Stimulated activated CD8-positive, alpha-beta memory T cell treated with anti-CD3 and anti-CD28 coated beads, Interleukin-4, amount 100 ng/mL, for 24 hours (primary cell): ENCODE measurements at places on chromosomes 4 and X.

- no peak for DNase-seq
Observed at GRCh38 chr4:128649575-128650205, 159.8 kb upstream of the JADE1 start.

- peak; percentile 74 for DNase-seq
Observed at GRCh38 chrX:47556045-47556623, 4.9 kb upstream of the ARAF start.

GRCh38 chrX:70960730-70961129, 29.8 kb upstream of the SLC7A3 start:
- DNase-seq = no peak

DNA sequence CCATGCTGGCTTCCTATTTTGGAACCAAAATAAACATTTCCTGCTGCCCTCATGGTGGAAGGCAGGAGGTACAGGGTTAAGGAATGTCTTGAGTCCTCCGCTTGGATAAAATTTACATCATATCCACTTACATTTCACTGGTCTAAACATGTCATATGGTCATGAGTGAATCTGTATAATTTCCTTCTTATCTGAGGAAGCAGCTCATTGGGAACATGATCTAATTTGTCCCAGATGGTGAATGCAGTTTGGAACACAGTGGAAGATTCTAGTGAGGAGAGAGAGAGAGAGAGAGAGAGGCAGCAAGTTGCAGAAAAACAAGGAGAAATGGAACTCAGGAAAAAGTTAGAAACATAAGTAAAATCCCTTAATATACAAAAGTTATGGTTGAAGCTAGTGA, 46.8 kb downstream of the MXRA5 start:
- DNase-seq = no peak

DNA sequence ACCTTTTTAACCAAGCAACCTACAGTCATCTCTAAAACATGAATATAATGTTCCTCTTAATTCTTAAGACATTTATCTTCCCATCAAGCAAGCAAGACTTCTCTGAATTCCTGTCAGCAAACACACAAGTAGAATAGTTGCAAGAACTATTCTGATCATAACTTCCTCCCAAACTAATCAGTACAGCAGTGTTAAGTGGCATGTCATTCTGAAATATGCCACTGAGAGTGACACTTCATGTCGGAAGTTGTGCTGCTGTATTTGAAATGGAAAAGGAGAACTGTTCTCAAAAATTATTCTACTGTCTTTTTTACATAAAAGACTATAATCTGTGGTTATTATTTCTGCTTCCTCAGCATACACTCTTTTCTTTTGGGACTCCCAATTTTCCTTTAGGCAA, 546.6 kb downstream of the PCDH18 start:
- no peak for DNase-seq

GRCh38 chr4:9947168-9948062, 73.9 kb downstream of the SLC2A9 start:
- no peak for DNase-seq

DNA sequence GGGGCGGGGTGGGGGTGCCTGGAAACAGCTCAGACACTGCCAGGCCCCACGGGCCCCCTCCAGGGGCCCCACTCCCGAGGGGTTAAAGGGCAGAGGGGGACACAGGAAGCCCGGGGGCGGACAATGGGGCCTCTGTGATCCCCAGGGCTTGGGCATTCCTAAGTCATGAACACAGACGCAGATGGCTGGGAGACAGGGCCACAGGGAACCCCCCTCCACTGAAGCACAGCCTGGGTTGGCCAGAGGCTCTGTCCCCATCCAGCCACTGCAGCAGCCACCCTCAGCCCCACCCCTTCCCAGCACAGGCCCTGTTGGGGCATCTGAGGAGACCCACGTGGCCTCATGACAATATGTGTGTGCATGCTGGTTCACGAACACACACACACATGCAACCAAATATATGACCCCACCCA, 3.9 kb downstream of the L1CAM start:
- DNase-seq = no peak

DNA sequence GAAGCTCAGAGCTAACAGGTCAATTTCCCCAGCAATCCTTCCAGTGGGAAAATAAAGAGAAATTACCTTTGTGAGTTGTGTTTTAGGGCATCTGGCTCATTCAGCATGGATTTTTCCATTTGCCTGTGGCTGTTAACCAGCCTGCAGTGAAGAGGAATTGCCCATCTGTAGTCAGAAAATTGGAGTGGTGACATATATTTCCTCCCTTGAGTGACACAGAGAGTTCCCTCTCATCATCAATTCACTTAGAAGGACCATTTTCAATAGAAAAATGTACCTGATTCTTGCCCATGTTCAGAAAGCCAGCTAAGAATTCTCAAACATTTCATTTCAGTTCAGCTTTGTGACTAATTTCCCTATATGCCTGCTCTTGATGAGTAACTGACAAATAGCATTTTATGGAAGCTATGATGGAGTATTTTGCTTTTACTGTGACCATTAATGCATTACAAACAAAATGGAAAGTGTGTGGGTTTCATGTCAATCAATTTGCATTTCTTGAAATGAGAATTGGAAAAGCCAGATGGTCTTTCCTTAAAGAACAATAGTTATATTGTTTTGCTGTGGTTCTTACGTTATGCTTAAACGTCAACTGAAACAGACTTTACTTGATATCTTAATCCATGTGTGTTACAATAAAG, 155.8 kb downstream of the NWD2 start:
- DNase-seq = no peak

DNA sequence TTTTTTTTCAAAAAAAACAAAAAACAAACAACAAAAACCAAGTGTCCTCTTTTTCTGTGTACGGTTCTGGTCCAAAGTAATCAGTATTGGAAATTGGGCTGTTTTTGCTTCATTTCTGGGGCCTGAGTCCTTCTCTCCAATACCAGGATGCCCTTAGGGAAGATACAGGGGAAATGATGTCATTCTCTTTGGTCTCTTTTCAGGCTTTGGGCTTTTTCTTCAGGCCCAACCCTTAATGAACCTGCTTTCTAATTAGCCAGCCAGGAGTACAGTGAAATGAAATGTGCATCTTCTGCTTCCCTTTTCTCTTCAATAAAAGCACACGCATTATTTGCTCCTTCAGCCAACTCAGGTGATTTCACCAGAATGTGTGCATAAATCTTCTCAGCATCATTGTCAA, 52.6 kb upstream of the RBPJ start:
- DNase-seq = no peak

- no peak for DNase-seq
Observed at GRCh38 chrX:24494647-24495075, 29.6 kb downstream of the PDK3 start.

- no peak for DNase-seq
Observed at GRCh38 chr4:87053176-87053658, 118.4 kb downstream of the AFF1 start.

GRCh38 chr4:5409972-5410618, 298.3 kb downstream of the EVC2 start:
- DNase-seq = no peak

GRCh38 chrX:136779346-136779781, 1.4 kb downstream of the ARHGEF6 start:
- DNase-seq = no peak

- no peak for DNase-seq
Observed at GRCh38 chr4:109671350-109671749, 31.9 kb downstream of the CASP6 start.

GRCh38 chrX:5775846-5776430, 452.7 kb downstream of the NLGN4X start:
- no peak for DNase-seq

DNA sequence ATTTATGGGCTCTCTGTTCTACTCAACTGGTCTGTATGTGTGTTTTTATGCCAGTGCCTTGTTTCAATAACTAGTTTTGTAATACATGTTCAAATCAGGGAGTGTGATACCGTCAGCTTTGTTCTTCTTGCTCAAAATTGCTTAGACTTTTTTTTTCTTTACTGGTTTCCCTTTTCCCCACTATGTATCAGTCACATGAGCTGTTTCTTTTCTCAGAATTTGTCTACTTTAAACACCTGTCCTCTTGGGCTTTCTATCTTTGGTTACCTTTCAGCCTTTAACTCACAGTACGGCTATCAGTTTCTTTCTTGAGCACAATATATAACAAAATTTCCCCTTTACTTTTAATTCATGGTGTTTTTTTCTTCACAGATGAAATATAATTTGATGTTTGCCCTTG, 5.4 kb upstream of the GLRA3 start:
- no peak for DNase-seq

GRCh38 chr4:147831551-147832171, 99.8 kb downstream of the ARHGAP10 start:
- no peak for DNase-seq

- no peak for DNase-seq
Observed at GRCh38 chr4:62053974-62054373, 853.8 kb downstream of the ADGRL3 start.

- DNase-seq = no peak
Observed at GRCh38 chr4:41418444-41418843, 119.5 kb upstream of the LIMCH1 start.

DNA sequence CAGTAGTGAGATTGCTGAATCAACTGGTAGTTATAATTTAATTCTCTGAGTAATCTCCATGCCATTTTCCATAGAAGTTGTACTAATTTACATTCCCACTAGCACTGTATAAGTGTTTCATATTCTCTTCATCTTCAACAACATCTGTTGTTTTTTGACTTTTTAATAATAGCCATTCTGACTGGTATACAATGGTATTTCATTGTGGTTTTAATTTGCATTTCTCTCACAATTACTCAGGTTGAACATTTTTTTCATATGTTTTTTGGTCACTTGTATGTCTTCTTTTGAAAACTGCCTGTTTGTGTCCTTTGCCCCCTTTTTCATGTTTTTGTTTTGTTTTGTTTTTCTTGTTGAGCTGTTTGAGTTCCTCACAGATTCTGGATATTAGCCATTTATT, 880.2 kb downstream of the RAPGEF2 start:
- DNase-seq = no peak

GRCh38 chr4:19823781-19824180, 427.9 kb upstream of the SLIT2 start:
- no peak for DNase-seq

DNA sequence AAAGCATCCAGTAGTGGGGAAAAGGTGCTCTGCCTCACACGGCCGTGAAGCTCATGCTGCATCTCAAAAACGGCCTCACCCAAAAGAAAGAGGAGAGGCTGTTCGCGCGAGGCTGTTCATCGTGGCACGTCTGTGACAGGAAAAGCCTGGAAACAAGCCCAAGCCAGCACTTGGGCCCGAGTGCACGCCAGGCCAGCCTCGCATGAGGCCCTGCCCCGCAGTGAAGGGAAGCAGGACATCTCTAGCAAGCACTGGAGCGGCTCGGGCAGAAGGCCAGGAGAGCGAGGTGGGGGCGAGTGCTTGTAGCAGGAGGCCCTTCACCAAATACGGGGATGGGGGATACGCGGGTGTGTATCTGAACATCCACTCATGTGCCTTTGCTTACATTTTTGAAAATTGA, 39.9 kb upstream of the MXD4 start:
- DNase-seq = no peak

GRCh38 chr4:140291259-140291658, 82.2 kb upstream of the SCOC start:
- DNase-seq = no peak

GRCh38 chr4:123599920-123600810, 203.6 kb downstream of the SPRY1 start:
- peak; percentile 28 for DNase-seq

DNA sequence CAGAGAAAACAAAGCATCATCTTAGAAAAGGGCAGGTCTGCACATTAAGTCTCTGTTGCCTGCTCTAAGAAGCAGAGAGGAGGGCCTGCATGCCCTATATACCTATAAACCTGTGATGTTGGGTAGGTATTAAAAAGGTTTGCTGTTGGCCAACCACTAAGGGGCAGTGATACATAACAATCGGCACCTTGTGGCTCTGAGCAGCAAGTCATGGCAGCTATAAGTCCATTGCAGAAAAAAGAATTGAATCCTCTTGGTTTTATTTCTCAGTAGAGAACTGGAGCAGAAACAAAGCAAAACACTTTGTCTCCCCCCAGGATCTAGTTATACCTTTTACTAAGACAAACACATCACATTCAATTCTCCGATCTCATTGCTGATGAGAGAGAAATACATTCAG, 1364.4 kb downstream of the STIM2 start:
- no peak for DNase-seq

GRCh38 chr4:123819362-123820035, 422.9 kb downstream of the SPRY1 start:
- no peak for DNase-seq

DNA sequence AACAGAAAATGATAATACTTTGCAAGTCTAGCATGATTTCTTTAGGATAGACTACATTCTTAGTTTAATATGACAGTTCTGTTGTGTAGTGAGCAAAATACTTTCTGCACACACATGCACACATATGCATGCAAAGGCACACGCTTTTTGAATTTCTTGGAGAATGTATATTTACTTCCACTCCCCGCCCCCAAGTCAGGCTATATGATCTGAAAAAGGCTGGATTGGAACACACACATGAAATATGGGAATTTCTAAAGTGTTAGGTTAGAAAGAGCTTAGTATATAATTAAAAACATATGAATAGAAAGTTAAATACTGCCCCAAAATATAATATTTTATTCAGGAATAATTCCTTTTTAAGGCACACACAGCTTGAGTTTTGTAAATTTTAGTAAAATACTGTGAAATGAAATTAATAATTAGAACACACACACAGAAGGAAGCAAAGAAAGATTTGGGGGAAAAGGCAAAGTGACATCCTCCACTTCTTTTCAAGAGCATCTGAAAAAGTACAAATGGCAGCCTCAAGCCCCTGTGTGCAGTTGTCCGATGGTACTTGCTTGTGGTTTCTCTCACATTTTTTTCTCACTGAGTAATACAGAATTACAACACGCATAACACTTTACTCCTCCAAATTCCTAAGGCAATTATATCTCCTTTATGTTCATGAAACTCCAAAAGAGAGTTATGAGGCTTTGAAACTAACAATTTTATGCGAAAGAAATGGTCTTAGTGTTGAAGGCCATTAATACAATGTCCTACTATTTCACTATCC, 228.9 kb upstream of the ETNPPL start:
- DNase-seq = no peak

DNA sequence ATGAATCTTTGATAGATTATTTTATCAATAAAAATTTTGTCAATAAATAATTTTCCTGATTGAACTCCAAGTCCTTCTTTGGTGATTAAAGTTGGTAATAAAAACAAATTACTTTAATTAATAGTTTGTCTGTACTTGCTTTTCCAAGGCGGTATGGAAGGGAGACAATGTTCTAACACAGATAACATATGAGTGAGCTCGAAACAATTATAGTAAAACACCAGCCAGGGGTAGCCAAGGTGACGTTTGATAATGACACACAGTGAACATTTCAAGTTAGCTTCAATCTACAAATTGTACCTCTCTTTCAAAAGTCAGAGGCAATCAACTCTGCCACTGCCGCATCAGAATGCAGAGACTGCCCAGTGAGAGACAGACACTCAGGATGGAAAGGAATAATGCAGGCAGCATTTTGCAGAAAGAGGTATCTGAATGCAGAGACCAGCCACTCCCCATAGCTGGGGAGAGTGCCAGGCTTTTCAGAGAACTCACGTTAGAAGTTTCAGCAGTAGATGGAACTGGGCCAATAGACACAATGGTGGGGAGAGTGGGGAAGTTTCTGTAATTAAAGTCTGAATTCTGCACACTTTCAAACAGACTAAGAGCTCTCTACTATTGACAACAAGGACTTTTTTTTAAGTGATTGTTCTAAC, 18.1 kb upstream of the ATOH1 start:
- DNase-seq = no peak

GRCh38 chrX:103531002-103531401, 11.7 kb upstream of the RAB40A start:
- DNase-seq = no peak

GRCh38 chrX:48971249-48972219, at the start of gene KCND1:
TSS of gene KCND1 (minus strand) at chrX:48971844. CDS start at chrX:48970271, 1,573 bp downstream.
- DNase-seq = no peak
